ENCODE measurements at places on chromosomes 12 and 14.
A peak's percentile ranks its signal among the peaks of the same experiment; 100 is the strongest.

GRCh38 chr14:106489112-106489881 lies 962.9 kb downstream of the TMEM121 start:
- no peak for DNase-seq

DNA sequence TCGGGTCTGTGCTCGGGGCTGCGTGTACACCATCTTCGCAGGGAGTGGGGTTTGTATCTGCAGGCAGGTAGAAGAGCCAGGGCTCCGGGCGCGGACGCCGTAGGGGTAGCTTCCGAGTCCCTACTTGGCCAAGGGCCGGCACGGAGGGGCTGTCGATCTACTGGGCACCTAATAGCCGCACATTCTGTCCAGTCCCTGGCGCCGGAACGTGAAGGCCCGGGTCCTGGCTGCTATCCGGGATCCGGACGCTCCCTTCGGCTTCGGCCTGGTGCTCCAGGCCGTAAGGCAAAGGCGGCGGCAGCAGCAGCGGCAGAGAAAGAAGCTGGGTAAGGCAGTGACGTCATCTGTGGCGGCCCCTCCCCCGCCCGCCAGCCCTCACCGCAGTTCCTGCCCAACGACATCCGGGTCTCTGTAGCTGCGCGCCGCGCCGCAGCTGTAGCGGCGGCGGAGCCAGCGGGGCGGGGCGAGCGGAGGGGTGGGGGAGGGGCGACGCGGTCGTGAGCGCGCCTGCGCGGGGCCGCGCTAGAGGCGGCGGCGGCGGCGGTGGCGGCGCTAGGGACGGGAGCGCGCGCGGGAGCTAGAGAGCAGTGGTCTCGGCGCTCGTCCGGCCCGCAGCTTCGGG lies at the start of gene PPM1A:
Gene PPM1A, plus strand, starts transcription at position 525 of the 622 bp plus-strand sequence. CDS start 33,483 bp downstream, outside the sequence.
- DNase-seq, result peak; percentile 97

DNA sequence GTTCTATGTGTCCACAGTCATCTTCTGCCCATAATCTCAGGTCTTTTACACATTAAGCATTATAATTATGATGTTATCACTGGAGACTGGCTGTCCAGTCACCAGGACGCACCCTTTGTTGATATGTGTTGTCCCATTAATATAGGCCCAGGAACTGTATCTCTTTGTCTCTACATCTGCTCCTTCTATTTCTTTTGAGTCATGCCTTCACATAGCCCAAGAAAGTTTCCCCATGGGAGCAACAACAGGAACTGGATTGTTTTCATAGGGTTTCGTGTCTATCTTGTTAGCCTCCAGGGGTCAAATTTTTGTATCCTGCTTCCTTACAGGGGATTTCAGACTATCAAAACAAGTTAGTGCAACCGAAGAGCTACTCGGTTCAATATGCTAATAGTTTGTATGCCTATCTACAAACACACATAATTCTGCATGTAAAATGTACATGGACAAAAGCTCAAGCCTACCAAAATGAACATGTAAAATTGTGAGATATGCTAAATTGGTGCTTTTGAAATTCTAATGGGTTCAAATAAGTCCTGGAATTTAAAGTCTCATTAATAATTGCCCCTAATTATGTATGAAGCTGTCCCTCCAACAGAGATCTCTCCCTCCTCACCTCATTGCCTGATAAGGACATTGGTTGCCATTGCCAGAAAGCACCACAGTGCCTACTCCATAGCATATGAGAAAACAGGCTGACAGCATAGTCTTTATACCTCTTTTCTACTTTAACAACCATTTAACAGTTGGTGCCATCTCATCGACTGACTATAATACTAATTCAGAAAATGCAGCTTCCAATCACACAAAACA lies 99.8 kb upstream of the DIO2 start:
- DNase-seq, result no peak

- no peak for DNase-seq
Observed at GRCh38 chr14:93059917-93060545, 55.7 kb downstream of the ITPK1 start.

DNA sequence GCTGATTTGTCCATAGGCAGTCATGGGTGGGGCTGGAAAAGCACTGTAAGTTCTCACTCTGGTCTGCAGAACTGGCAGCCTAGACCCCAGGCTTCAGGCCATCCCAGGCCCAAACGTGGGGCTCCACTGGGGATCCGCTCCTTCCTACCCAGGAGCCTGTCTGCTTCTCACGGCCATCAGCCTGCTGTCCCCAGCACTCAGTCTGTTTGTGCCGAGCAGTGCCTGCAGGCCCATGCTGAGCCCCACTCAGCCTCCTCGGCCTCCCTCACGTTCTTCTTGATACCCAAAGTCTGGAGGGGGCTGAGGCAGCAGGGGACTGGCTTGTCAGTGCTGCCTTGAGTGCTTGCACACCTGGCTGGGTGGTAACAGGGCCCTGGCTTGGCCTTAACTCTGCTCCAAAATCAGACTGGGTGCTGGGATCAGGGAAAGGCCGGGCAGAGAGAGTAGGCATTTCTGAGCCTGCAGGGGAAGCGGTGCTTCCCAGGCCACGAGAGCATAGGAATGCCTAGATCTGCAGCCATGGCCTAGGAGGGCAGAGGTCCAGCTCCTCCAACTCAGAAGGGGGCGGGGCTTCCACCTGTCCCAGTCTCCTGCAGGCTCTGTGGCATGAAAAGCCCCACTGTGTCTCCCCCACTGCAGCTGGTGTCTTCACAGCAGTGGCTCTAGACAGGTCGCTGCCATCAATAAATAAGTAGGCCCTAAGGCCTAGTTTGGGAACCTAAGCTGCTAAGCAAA lies 772.4 kb upstream of the FBXO33 start:
- no peak for DNase-seq

DNA sequence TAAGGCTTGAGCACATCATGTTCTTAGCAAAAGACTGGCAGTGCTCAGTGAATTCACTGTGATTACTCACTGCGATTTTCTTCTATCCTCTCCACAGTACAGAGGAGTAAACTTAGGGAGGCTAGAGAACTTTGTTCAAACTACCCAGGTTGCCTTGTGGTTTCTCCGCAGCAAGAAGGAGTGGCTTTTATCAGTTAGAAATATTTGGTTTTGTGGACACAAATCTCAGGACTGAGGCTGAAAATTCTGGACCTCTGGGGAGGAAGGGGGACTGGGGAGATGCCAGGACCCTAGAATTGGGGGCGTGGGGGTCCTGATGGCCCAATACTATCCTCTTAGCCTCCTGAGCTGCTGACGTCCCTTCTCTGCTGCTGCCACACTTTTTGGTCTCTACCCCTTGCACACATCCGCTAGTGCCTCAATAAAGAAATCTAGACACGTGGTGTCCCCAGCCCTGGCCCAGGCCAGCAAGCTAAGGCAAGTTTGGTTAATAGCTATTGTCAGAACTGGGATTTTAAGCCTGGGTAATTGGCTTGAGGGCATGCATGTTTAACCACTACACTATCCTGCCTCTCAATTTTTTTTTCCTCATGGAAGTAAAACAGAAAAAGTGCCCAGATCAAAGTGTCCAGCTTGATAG lies 842 bp downstream of the OAS2 start:
- DNase-seq, result no peak

- no peak for DNase-seq
Observed at GRCh38 chr12:27119797-27120196, 37.4 kb upstream of the C12orf71 start.

- DNase-seq, result no peak
Observed at GRCh38 chr14:89175881-89176799, 240.9 kb downstream of the FOXN3 start.

DNA sequence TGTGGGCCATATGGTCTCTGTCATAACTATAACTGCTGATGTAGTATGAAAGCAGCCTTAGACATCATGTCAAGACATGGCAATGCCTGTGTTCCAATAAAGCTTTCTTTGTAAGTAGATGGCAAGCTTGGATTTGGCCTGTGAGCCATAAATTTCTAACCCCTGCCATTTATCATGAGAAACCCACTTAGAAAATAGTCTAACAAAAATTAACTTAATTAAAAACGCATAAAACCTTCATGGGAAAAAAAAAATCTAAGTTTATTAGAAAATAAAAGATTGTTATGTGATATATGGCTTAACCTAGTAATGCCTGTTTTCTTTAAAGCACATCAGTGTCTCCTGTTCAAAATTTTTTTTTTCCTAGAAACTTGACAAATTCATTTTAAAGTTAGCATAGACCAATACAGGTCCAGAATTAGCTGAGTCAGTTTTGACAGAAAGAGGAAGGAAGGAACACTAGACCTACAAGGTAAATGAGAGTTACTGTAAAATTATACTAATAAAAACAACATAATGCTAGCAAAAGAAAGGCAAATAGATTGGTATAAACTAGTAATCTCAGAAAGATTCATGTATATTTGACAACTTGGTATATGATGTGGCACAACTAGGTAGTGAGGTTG lies 68.2 kb downstream of the USP15 start:
- DNase-seq, result no peak

GRCh38 chr12:124929649-124930419 lies 15.4 kb upstream of the UBC start:
- DNase-seq, result no peak

GRCh38 chr12:2112401-2112800 lies 59.6 kb downstream of the CACNA1C start:
- DNase-seq, result no peak

- DNase-seq, result no peak
Observed at GRCh38 chr14:72906316-72906715, 12.4 kb upstream of the DPF3 start.

GRCh38 chr12:52637299-52637698 lies 14.7 kb downstream of the KRT2 start:
- DNase-seq, result no peak

DNA sequence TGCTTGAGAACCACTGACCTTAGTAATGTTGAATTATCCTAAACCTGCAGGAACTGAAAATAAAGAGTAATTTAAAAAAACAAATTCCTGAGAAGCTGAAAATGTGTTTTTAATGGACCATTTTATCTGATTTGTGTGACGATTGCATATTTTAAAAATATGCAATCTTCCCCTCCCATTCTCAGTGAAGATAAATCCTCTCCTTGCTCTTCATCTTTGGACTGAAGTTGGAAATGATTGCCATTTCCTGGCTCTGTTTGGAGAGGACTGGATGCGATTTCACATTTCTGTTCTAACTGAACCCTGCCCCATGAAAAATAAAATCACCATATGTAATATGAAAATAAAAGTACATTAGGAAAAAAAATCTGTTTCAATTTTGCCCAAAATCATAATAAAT lies 216.3 kb downstream of the SLC6A15 start:
- no peak for DNase-seq

- DNase-seq, result no peak
Observed at GRCh38 chr12:33587784-33588712, 148.4 kb upstream of the SYT10 start.

GRCh38 chr12:79532907-79533288 lies 157.9 kb downstream of the PAWR start:
- DNase-seq, result no peak

- DNase-seq, result no peak
Observed at GRCh38 chr12:40261937-40262336, 37.1 kb downstream of the LRRK2 start.

GRCh38 chr12:4214877-4215228 lies 58.7 kb upstream of the CCND2 start:
- no peak for DNase-seq

GRCh38 chr12:3757261-3757660 lies 4.4 kb upstream of the CRACR2A start:
- DNase-seq, result no peak

Measured in NCI-H187 (cell line).